ENCODE measurements at places on chromosomes 6 and 20.
A peak's percentile ranks its signal among the peaks of the same experiment; 100 is the strongest.

DNA sequence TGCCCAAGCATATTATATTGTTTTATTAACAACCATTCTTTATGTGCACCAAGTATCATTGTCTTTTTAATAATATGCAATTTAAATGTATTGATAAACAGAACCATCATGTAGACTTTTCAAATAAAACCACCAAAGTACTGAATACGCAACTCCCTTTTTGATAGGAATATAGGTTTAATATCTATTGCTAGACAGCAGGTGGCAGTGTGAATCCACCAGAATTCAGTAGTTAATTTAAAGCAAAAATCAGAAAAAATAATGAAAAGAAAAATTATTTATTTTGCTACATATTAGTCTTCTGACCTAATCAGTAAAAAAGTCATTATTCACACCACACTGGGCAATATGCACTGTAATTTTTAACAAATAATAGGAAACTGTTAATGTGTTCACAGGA lies 143.7 kb downstream of the KLHL32 start:
- DNase-seq = no peak

DNA sequence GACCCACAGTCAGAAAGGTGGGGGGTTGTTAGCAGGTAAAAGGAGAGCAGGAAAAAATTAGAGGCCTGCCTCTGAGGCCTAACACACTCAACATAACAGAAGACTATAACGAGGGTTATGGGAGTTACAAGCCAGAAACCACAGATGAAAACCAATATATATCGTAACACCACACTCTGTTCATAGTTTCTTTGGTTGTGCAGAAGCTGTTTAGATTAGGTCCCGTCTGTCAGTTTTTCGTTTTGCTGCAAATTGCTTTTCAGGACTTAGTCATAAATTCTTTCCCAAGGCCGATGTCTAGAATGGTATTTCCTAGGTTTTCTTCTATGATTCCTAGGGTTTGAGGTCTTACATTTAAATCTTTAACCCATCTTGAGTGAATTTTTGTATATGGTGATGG lies 3.7 kb upstream of the MAP3K5 start:
- DNase-seq = no peak

DNA sequence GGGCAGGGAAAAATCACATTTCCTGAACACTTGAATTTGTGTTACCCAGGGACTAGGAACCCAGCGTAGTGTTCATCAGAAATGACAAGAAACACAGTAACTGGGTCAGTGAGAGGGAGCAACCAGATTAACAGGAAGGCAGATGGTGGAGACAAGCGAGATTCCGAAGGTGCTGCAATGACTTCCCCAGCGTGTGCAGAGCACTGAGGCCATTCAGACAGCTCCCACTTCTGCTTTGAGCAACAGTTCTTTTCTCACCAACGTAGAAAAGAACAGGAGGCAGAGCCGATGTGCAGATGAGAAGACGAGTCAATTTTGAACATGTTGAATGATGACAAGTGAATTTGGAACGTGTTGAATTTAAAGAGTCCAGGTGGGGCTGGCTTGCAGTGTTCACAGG lies 63.1 kb upstream of the IFNGR1 start:
- no peak for DNase-seq

DNA sequence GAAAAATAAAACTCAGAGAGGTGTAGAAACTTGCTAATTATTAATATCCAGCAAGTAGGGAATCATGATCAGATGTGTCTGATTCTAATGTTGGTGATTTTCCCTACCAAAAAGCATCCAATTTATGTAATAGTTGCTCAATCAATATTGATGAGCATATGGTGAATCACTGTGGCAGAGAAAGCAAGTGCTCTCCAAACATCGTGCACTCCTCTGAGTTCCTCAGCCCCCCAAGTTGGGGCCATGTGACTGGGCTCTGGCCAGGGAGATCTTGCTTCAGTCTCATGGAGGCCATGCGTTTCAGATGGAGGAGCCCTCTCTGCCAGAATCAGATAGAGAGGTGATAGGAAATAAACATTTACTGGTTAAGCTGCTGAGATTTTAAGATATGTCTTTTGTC lies 133.2 kb upstream of the LY86 start:
- no peak for DNase-seq

GRCh38 chr6:13445005-13445743 lies 42.2 kb downstream of the GFOD1 start:
- peak; percentile 71 for DNase-seq

- DNase-seq = no peak
Measured at GRCh38 chr6:167140589-167141474, 16.9 kb downstream of the GPR31 start.

DNA sequence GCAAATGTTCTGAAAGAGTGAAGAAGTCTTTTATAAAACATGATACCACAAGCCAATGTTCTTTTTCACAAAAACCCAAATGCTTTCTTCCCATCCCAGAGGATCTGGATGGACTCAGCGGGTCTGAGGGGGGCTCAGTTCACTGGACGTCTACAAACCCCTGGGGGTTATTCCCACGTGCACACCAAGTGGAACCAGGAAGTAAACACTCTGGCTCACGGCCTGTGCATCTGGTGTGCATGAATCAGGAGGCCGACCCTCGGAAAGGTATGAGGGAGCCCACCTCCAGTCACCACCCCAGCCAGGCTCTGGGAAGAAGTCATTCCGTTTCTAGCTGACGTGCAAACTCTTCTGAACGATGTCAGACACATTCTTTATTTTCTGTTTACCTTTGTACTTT lies 252.2 kb downstream of the DLL1 start:
- no peak for DNase-seq

GRCh38 chr20:45230631-45231030 lies 9.5 kb downstream of the SEMG2 start:
- DNase-seq = no peak

GRCh38 chr6:137827977-137828810 lies 38.9 kb upstream of the TNFAIP3 start:
- no peak for DNase-seq

DNA sequence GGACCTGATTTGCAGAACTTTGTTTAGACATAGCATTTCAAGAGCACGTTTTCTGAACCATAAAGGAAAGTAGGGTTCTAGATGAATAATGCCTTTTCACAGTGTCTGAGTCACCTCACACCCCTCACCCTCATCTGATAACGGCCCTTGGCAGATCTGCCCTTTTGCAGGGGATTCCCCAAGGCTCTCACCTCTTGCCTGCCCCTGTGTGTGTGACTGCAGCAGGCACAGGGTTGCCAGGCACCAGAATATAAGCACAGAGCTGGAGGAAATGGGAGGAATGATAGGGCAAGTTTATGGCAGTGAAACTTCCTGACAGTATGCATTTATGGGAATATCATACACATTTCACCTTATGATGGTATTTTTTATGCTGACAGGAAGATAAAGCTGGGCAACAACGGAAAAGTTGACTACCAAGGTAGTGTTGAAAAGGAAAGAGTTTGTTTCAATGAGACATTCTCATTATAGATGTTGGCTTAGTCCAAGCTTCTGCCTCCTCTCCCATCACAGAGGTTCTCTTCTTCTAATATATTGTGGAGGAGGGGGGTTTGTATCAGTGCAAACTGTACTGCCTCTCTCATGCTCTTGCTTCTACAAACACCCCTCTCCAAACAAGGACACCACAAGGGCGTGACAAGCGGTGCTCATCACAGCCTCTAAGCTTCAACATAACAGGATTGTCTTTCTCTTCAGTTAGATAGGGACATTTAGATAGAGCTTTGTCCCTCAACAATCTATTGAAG lies 101.5 kb upstream of the BACH2 start:
- no peak for DNase-seq

DNA sequence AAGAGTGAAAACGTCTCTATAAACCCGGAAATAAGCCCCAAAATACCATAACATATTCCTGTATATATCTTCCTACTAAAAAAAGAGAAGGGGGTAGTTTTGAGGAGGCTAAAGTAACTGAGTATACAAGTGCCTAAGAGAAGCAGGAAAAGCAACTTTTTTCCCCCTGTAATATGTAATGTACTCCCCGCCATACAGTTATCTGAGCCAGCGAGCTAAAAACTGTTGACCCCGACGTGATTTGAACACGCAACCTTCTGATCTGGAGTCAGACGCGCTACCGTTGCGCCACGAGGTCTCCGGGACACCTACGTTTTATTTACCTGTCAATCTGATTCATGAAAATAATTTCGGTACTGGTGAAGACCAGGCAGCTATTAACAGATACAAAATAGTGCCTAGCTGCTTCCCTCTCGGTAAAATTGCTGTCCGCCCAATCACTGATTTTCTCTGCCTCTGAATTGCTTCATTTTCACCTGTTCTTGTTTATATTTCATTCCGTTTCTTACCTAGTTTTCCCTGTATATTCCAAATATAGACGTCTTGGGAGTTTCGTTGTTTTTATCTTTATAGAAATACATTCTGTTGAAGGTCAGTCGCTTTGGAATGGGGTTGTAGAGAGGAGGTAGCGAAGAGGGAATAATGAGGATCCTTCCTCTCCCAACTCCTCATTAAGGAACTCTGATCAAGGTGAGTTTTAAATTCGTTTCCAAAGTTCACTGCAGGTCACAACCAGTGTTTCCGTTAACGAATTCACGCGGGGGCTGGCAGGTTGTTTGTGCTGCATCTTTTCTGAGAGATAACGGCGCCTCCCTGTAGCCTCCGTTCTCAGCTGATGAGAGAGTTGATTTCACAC lies 33.6 kb upstream of the BTN3A2 start:
- no peak for DNase-seq

- DNase-seq = no peak
Measured at GRCh38 chr6:39892490-39893129, 41.7 kb downstream of the MOCS1 start.

All from SHP77 treated with DMSO at 0.1 percent for 48 hours (cell line).